ENCODE measurements at places on chromosomes 3 and 15.

GRCh38 chr3:10445561-10446175, 59.7 kb downstream of the ATP2B2 start:
- DNase-seq = no peak

DNA sequence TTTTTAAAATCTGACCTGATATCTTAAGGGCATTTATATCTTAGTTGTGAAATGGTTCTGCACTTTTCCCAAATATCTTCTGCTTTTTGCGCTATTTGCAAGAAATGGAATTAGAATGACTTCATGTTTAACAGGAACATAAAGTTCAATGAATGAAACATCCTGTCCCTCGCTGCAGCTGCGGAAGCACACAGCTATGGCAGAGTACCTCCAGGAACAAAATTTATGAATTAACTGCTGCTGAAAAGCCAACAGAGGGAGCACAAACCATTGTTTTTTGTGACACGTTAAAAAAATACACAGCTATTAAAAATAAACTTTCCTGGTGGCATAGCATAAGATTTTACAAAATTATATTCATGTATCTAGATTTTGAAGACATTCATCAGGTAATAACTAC, 404.4 kb upstream of the MDFIC2 start:
- DNase-seq = no peak

DNA sequence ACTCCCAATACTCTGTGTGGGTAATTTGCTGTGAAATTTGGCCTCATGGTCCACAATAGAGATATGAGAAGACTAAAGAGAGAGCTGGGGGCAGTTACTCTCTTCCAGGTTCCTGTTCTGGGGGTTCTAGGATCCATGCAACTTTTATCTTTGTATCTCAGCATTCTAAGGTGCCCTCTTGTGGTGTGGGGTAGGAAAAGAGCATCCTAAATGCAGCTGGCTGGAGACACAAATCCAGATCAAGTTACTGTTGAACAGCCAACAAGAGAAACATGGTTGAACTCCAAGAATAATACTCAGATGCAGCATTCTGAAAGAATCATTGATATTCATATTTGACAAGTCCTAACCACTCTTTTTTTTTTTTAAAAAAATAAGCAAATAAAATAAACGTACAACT, 238.2 kb downstream of the GREM1 start:
- no peak for DNase-seq

DNA sequence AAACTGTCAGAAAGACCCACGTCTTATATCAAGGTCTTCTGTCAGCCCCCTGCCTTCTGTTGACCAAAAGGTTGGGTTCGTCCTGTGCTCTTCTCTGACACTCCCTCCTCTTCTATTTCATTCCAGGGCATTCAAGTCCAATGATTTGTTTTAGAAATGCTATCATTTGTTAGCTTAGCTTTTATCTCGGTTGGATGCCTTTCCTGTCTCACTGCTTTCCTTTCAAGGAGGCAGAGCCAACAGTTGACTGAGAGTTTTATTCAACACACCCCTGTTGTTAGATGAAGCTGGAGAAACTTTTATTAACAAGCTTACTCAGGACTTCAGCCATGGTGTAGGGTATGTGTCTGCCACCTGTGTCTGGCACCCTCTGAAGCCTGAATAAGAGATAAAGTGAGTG, 112.0 kb upstream of the SLC7A14 start:
- DNase-seq = no peak

- DNase-seq = no peak
Measured at GRCh38 chr3:39275052-39275451, 4.8 kb downstream of the CX3CR1 start.

DNA sequence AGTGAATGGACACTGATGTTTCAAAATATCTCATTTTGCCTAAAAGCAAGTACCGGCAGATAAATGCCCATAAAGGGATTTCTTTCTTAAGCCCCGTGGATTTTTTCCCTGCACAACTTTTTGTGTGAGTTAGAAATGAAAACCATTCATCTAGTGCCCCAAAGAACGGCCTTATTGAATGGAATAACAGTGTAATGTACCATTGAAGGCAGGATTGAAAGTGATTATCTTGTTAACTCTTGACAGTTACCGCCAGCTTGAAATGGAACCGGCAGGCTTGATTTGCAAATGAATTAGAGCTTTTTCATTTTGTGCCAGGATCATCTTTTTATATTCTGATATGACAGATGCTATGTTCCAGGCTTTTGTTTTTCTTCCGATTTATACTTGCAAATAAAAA, 162.2 kb downstream of the RSRC1 start:
- DNase-seq = no peak

GRCh38 chr3:9153904-9154619, 95.4 kb downstream of the SRGAP3 start:
- no peak for DNase-seq

DNA sequence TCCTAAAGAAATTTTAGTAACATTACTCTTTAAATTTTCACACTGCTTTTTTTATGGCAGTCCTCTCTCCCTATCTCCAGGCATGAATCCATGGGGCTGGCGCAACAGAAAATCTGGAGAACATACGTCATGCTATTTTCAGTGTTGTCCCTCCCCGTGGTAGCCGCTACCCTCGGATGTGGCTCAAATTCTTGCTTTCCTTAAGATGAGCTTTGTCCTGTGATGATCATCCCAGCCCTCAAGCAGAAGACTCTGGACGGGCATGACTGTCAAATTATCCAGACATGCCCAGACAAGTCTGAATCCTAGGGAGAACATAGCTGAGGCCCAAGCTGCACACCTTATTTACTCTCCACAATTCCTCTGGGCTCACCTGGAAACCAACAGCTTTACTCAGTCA, 49.1 kb downstream of the FMN1 start:
- no peak for DNase-seq

Measured in stimulated activated CD4-positive, alpha-beta T cell treated with anti-CD3 and anti-CD28 coated beads, Interleukin-12 subunit alpha, Interleukin-12 subunit beta, amount 100 ng/mL, for 4 hours (primary cell).